ENCODE measurements at places on chromosomes 4 and X.

GRCh38 chr4:124330045-124330444 is 382.5 kb downstream of the ANKRD50 start:
- DNase-seq = no peak

- DNase-seq = no peak
Observed at GRCh38 chrX:140912606-140913005, 89.8 kb upstream of the SPANXB1 start.

DNA sequence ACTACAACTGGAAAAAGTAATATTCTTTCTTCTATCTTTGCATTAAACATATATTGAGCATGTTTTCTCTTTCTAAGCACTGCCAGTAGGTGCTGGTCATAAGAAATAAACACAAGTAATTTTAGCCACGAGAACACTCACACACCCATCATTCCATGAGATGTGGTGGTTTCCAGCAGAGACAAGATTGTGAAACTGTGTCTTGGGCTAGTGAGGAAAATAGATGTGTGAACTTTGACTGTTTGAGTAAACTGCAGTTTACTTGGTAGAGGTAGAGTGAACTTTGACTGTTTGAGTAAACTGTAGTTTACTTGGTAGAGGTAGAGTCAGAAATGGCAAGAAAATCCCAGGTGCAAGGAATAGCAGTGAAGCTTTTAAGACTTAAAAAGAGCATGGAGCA is 300.9 kb upstream of the HS3ST1 start:
- DNase-seq = no peak

- no peak for DNase-seq
Observed at GRCh38 chr4:148444296-148445070, 2.3 kb upstream of the NR3C2 start.

DNA sequence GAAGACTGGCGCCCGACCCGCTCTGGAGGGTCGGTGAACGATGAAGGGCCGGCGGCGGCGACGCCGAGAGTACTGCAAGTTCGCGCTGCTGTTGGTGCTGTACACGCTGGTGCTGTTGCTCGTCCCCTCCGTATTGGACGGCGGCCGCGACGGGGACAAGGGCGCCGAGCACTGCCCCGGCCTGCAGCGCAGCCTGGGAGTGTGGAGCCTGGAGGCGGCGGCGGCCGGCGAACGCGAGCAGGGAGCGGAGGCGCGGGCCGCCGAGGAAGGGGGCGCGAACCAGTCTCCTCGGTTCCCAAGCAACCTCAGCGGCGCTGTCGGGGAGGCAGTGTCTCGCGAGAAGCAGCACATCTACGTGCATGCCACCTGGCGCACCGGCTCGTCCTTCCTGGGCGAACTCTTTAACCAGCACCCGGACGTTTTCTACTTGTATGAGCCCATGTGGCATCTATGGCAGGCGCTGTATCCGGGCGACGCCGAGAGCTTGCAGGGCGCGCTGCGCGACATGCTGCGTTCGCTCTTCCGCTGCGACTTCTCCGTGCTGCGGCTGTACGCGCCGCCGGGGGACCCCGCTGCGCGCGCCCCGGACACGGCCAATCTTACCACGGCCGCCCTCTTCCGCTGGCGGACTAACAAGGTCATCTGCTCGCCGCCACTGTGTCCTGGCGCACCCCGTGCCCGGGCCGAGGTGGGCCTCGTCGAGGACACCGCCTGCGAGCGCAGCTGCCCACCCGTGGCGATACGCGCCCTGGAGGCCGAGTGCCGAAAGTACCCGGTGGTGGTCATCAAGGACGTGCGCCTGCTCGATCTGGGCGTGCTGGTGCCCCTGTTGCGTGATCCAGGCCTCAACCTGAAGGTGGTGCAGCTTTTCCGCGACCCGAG is 568 bp downstream of the CHST7 start:
- DNase-seq = no peak

DNA sequence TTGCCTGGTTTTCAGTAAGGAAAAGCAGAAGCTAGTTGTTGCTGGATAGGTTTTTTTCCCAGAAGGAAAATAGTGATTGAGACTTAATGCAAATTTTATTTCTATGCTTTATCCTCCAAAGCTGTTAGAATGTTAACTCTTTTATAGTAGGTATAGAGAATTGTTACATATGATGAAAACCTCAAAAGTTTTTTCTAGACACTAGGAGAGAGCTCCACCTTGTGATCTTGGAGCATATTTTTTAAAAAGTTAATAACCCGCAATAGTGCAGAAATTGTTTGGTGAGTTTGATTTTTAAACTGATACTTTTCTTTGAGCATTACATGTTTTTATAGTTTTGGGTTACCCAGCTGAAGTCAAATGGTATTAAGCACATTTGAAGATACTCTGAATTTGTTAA is 56.5 kb downstream of the STAG2 start:
- no peak for DNase-seq

GRCh38 chr4:72351521-72351920 is 217.5 kb downstream of the ADAMTS3 start:
- no peak for DNase-seq

DNA sequence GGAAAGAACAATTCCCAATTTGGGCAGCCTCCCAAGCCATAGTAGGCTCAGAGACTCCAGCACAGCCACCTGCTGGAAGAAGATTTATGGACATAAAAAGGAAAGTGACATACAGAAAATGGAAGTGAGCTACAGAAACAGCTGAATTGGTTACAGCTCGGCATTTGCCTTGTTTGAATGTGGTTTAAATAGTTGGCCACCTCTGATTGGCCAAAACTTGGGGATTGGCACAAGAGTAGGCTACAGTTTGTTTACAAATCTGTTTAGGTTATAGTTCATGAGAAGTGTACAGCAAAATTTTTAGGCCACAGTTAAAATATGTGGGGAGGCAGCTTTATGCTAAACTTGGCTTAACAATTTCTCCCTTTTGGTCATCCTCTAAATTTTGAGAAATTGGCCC is 150.4 kb downstream of the MAGEC1 start:
- no peak for DNase-seq

DNA sequence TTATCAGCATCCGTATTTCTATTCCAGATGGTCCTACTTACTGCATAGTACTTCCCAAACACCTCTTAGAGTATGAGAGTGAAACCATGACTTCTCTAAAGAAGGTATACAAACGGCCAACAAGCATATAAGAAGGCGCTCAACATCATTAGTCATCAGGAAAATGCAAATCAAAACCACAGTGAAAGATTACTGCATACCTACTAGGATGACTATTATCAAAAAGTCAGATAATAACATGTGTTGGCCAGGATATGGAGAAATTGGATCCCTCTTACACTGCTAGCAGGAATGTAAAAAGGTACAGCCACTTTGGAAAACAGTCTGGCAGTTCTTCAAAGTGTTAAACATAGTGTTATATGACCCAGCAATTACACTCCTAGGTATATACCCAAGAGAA is 215.3 kb upstream of the CXorf66 start:
- DNase-seq = peak; percentile 47

- DNase-seq = no peak
Observed at GRCh38 chr4:85886665-85887064, 411.7 kb downstream of the ARHGAP24 start.

DNA sequence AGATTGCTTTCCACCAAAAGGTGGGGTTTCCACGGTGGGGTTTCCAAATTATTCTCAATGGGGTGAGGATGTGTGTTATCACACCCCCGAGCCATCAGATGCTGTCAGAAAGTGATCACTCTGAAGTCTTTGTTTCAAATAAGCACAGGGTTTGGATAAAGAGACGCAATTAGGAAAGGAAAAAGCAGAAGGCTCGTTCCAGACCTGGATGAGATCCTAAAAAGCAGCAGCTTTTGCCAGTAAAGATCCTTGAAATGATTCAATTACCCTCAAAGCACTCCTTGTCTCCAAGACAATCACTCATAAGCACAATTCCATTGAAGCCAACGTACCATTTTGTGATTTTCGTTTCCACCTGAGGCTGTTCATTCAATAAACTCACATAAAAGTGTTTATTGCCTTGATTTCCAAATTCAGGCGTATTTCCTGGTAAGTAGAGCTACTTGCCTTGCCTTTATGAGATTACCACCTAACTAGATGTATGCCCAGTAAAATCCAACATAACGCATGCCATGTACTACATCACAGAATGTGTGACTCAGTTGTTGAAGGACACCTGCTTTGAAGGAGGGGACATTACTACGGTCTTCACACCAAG is 5.2 kb downstream of the F11 start:
- no peak for DNase-seq

GRCh38 chr4:123616951-123617461 is 220.4 kb downstream of the SPRY1 start:
- DNase-seq = no peak

DNA sequence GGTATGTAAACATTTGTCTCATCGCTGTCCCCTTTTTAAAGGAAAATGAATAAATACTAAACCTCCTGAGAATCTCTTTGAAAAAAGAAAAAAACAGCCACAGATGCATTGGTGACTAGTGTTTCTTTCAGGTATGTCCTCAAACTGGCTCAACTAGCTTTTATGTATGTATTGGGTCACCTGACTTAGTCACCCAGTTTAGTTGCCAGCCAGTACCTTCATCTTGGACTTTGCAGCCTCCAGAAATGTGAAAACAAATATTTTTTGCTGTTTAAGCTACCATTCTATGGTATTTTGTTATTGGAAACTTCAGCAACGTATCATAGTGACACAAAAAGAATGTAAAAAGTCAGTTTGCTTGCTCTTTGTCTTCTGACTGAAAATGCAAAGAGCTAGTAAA is 1263.5 kb downstream of the FAM133A start:
- no peak for DNase-seq

- DNase-seq = no peak
Observed at GRCh38 chr4:2365054-2365912, 53.2 kb downstream of the ZFYVE28 start.

DNA sequence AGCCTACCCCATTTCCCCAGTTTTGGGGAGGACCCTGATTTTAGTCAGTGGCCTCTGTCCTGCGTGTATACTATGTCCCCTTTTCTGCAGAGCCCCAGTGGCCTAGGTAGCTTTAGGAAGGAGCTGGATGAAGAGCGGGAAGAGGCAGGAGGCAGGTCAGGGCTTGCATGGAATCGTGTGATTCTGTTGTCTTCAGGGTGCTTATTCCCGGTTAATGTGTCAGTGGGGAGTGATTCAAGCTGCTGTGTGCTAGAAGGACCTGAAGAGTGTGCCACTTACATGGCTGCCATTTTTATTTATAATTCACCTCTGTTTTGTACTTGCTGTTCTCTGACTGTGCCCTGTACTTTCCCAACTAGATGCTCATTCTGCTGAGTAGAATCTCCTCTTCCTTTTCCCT is 127.3 kb upstream of the AMOT start:
- no peak for DNase-seq

DNA sequence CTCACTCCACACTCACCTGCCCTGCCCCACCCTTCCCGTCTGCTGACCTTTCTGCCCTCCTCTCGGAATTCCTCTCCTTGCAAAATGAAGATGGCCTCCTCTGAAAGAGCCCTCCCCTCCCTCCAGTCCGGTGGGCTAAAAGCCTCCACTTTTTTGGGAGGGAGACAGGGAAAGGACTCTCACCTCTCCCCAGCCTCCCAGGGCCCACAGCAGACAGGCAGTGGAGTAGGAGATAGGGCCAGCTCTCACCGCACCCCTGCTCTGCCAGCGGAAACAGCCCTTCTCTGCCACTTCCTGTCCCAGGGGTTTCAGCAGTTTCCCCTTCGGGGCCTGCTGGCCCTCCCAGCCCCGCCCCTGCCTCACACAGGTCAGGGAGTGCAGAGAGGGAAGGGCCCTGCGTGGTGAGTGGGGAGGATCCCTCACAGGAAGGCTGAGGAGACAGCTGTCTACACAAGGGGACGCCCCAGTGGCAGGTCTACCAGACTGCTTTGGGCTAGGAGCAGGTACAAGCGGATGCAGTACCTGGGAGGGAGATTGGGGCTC is 18.2 kb downstream of the ELF4 start:
- DNase-seq = no peak

GRCh38 chr4:74931376-74931775 is 1.5 kb upstream of the PARM1 start:
- no peak for DNase-seq

- DNase-seq = no peak
Observed at GRCh38 chr4:70337886-70338420, 3.2 kb downstream of the CABS1 start.

GRCh38 chr4:94758141-94758699 is 465 bp downstream of the BMPR1B start:
- DNase-seq = no peak

DNA sequence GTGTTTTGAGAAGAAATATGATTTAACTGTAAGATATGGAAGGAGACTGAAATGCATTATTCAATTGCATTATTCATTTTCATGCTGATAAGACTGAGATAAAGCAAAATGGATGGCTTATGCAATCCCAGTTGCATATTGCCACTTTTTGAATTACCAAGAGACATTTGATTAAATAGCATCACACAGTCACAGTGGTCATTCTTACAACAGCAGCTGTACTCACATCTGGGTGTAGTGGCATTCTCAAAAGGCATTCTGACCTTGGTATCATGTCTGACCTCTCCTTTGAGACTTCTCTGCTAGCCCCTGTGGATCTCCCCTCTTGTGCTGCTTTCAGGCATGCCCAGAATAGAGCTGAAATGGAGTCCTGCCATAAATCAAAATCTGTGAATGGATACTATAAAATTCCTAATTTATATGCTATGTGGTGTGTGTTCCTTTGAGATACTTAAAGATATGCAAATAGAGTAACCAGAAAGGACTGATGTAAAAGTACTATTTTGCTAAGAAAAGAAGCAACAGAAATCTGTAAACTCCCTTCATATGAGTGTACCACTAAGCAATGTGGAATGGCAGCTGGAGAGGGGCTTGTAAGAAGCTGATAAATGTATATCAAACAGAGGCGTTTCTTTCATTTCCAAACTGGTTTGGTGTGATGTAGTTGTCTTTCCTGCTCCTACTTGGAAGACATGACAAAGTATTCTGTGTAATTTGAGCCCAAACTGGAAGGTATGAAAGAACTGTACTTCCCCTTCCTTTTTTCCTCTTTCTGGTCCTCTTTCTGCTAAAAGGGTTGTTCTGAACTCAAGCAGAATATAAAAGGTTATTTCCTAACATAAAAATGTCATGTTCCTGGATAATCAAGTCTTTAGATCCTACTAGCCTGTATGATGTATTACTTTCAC is 25.4 kb upstream of the METAP1 start:
- no peak for DNase-seq

DNA sequence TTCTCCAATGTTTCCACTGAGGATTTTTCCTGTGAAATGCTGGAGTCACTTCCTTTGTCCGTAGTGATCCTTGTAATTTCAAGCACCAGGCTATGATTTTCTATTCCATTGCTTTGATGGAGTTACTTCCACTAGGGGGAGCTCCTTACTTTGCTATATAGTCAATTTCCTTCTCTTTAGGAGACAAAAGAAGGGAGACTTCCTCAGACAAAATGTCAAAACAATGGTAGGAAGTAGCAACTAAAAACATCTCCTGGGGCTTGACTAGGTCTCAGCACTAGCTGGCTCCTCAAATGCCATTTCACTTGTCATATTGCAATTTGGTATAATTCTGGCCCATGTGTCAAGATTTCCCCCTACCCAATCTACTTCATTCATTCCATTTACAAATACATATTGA is 24.1 kb downstream of the ZCCHC12 start:
- no peak for DNase-seq

- DNase-seq = no peak
Observed at GRCh38 chr4:2837904-2838496, 5.6 kb upstream of the ADD1 start.

All from non-pigmented ciliary epithelial cell (primary cell).